ENCODE measurements at places on chromosomes 12 and 14.

GRCh38 chr12:21429994-21430393 lies 7.5 kb upstream of the PYROXD1 start:
- no peak for DNase-seq

- DNase-seq = no peak
Measured at GRCh38 chr12:120164293-120164692, 30.2 kb downstream of the GCN1 start.

DNA sequence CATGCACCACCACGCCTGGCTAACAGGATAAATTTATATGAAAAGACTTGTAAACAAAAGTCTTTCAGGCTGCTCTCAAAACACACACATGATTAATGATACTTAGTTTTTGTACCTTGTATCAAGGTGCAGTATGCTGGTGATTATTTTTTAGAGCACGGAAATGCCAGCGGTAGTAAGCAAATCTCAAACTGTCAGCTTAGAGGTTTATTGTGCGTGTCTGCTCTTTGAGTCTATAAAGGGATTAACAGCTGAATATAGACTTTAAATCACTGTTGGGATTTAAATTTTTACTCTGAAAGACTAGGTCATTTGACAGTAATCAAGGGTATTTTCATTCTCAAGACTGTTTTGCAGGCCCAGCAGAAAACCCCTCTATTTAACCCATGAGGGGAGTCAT lies 50.5 kb downstream of the PLEKHA5 start:
- DNase-seq = no peak

- no peak for DNase-seq
Measured at GRCh38 chr12:80763874-80764273, 47.2 kb downstream of the MYF5 start.

GRCh38 chr14:90354551-90355298 lies 23.0 kb upstream of the NRDE2 start:
- DNase-seq = no peak

GRCh38 chr12:2958432-2959191 lies 585 bp upstream of the TEAD4 start:
- DNase-seq = no peak

DNA sequence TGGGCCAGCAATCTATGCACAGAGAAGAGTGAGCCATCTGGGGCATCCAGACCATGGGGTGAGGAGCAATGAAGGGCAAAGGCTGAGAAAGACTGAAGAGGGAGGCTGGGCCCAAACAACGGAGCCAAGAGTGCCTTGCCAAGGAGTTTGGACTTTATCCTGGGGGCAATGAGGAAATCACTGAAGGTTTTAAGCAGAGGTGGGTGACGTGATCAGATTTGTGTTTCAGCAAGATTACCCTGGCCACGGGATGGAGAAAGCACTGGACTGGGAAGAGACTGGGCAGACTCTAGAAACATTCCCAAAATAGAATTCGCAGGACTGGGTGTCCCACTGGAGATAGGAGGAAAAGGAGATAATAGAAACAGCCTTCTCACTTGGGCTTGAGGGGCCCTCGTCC lies 65.3 kb downstream of the DPF3 start:
- DNase-seq = no peak

- DNase-seq = no peak
Measured at GRCh38 chr12:107992870-107993451, 136.1 kb upstream of the WSCD2 start.

DNA sequence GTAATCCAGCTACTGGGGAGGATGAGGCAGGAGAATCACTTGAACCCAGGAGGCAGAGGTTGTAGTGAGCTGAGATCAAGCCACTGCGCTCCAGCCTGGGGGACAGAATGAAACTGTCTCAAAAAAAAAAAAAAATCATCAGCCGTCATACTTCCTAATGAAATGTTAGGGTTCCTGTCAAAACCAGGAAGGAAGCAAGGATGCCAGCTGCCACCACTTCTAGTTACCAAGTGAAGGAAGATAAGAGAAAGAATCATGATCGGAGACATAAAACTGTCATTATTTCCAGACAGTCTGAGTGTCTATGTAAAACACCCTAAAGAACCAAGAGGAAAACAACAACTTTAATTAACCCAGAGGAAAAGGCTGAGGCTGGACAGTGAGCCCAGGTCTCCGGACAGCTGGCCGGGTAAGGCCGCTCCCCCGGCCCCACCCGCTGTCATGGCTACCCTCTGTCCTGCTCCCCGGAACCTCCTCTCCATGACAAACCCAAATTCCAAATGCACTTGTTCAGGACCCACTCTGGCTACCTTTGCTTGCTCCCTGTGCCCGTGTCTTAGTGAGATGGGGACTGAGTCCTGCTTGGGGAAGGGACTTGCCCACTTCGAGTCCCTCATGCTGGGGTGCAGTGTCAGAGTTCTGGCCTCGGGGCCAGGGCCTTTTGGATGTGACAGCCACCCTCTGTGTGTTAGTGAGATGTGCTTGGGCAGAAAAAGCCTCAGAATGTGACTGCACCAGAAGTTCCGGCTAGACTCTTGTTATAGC lies 29.0 kb downstream of the SLC6A12 start:
- DNase-seq = no peak

GRCh38 chr12:49366096-49366651 lies 1.1 kb upstream of the SPATS2 start:
- no peak for DNase-seq

DNA sequence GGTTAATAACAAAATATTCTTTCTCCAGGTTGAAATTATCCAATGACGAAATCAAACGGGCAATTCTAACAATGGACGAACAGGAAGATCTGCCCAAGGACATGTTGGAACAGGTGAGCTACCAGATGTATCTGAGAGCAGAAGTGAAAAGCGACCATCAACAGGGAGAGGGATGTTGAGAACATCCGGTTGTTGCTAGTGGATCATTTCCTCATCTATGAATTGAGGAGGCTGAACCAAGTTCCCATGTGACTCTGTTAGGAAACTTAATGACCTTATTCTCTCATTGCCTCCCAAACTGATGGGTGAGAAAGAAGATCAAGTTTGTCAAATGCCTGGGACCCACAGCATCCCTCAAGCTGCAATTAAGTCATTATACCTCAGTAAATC lies 117.7 kb downstream of the GPR135 start:
- DNase-seq = no peak

DNA sequence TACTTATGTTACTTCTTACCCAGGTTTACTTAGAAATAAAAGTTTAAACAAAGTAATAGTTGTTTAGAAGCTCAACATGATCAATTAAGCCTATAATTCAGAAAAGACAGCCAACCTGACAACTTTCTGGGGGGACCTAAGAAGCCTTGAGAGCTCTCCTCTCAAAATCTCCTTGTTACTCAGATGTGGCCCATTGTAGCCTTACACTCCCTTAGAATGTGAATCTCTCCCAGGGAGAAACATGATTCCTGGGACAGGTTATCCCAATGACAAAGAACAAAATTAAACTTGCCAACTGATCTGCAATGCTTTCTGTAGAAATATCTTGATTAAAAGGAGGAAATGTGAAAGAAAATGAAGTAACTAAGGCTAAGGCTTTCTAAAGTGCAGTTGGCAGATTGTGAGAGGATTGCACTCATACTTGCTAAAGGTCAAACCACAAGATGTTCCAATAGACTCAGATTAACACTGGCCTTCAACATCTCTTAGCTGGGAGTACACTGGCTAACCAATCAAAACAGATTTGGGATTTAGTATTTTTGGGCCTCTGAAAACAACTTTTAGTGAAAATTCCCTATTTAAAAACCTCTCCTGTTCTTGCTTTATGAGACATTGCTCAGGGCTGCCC lies 72.3 kb upstream of the TMX1 start:
- DNase-seq = no peak

DNA sequence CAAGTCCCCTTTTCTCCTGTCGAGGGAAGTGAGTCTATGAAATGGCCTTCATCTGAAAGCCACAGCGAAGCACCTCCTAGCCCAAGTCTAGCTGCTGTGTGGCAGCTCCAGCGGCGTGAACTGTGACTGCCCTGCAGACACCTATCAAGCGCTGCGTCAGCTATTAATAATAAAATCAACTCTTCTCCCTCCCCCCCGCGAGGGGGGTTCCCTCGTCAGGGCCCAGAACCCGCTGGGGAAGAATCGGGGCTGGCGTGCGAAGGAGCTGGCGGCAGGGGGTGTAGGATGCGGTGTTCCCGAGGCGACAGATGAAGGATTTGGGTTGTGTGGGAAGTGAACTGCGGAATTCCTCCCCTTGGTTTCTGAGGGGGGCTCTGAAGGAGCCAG lies 662 bp upstream of the ATP2A2 start:
- no peak for DNase-seq

DNA sequence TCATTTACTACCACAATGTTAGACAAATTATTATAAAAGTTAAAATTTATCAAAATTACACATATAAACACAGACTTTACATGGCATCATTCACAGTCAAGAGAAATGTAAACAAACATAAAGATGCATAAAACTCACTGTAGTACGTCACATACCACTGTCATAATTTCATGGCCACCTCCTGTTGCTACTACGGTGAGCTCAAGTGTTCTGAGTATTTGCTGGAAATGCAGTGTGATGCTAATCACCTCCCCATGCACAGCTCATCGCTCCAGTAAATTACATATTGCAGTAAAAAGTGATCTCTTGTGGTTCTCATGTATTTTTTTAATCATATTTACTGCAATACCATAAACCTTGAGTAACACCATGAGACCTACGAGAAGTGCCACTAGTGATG lies 247.7 kb upstream of the SFSWAP start:
- no peak for DNase-seq

GRCh38 chr12:28780096-28780495 lies 369.0 kb upstream of the FAR2 start:
- no peak for DNase-seq

- DNase-seq = no peak
Measured at GRCh38 chr14:20417250-20418186, 4.2 kb upstream of the TEP1 start.

GRCh38 chr12:68790081-68790951 lies 17.7 kb upstream of the MDM2 start:
- no peak for DNase-seq

- DNase-seq = no peak
Measured at GRCh38 chr12:75750716-75751306, 239.4 kb upstream of the KRR1 start.

GRCh38 chr12:12813120-12814101 lies at the start of gene DDX47:
TSS of gene DDX47 (plus strand) at chr12:12813346. CDS start at chr12:12813368, 22 bp downstream.
- peak; percentile 92 for DNase-seq

DNA sequence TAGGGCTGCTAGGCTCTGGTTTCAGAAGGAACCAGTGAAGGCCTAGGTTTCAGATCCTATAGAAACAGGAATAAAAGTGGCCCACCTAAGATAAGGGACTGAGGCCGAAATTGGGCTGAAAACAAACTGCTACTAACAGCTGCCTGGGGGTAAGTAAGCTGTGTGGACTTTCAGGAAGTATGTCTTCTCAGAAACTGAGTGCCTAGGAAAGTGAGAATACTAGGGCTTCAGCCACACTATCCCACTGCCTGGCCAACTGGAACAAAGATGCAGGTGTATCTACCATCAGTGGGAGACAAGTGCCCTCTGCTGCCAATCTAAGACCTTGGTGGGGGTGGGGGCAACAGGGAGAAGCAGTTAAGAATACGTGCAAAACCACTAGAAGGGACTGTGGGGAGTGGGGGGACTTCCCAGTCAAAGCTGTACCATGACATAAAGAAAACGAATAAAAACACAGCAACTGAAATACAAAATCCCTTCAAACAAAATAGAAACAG lies 82.5 kb downstream of the MED13L start:
- DNase-seq = peak; percentile 46

- DNase-seq = no peak
Measured at GRCh38 chr14:22906073-22906472, 12.9 kb downstream of the RBM23 start.

DNA sequence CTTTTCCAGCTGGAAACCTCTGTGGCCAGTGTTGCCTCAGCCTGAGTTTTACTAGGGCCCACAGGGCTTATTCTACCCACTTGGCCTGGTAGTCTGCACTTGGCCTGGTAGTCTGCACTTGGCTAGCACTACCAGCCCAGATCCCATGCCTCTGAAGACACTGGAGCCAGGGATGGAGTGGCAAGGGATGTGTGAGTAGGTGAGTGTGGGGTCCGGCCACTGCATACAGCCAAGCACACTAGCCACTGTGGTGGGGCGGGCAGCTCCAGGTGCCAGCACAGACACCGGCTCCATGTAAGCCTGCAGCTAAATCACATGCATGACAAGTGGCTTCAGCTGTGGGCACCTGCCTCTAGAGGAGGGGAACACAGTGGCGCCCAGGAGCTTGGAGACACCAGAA lies 63.4 kb upstream of the NAV3 start:
- no peak for DNase-seq

DNA sequence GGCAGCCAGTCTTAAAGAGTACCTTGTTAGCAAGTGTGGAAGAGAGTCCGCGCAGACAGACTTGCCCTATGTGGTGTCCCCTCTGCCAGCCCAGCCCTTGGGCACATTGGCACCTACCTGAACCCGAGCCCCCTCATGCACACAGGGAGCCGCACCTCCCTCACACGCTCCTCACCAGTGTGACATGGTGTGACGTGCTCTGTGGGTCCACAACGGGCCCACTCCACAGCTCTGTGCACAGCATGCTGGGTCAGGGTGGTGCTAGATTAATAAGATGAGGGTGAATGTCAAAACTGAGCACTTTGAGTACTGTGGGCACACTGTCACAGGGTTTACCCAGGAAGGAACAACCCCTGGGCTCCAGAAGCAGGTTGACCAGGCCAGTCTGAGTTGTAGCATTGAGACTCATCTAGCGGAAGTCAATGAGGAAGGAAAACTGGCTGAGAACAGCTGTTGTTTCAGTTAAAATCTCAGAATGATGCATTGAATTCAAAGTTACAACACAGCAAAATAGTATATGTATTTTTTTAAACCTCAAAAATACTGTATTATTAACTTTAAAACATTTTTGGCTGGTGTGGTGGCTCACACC lies 53.4 kb upstream of the AMN start:
- no peak for DNase-seq

- DNase-seq = no peak
Measured at GRCh38 chr12:92074889-92075288, 70.8 kb downstream of the BTG1 start.

DNA sequence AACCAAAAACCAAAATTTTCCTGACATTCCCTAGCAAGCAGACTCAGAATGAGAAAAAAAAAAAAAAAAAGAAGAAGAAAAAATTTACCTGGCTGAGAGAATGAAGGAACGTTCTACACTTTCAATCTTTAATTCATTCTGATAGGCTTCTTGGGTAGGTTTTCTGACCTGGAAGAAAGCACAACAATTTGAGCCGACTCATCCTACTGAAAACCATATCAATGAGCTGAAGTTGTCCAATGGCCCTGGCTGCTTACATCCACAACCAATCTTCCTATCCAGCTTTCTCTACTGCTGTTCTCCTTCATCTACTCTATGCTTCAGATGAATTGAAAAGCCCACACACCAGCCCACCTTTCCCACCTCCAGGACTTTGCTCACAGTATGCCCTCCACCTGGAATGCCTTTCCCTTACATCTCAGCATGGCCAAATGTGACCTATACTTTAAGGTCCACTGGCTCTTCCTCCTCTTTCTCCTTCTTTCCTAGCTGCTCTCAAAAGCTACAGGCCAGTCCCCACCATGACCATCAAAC lies 31.6 kb upstream of the NR2C1 start:
- no peak for DNase-seq

GRCh38 chr12:122318607-122319605 lies 52.6 kb upstream of the VPS33A start:
- DNase-seq = no peak

Data from stimulated activated CD4-positive, alpha-beta T cell treated with anti-CD3 and anti-CD28 coated beads, Interleukin-12 subunit alpha, Interleukin-12 subunit beta, amount 100 ng/mL, for 24 hours (primary cell).